Stimulated activated CD4-positive, alpha-beta T cell treated with anti-CD3 and anti-CD28 coated beads, Interleukin-1b, Interleukin-23, amount 100 ng/mL, for 1 hour (primary cell): ENCODE measurements at places on chromosomes 2 and 18.

- no peak for DNase-seq
Observed at GRCh38 chr18:50969448-50969847, 1.6 kb downstream of the ELAC1 start.

DNA sequence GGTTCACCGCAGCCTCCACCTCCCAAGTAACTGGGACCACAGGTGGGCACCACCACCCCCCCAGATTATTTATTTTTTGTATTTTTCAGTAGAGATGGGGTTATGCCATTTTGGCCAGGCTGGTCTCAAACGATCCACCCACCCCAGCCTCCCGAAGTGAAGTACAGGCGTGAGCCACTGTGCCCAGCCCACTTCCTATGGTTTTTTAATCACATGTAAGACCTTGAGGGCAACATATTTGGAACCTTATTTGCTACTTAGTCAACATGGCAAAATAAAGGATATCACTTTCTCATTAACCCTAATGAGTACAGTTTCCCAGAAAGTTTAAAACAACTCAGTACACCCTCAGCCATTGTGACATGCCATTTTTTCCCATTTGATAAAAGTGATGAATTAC lies 64.7 kb downstream of the EIF5B start:
- DNase-seq, result no peak

DNA sequence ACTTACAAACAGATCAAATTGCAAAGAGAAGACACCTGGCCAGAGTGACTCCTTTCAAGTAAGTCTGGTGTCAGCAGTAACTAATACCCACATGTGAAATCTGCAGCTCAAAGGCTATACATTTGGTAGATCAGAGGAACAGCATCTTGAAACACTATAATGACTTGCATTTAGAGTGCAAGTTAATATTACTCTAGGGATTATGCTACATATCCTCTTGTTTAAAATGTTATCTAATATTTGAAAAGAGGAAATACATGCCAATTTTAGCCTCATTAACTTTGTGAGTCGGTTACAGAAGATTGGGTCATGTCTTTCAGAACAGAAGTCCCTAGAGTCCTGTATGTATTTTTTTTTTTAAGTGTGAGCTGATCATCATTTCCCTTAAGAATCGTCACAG lies 15.2 kb downstream of the LANCL1 start:
- DNase-seq, result no peak

- no peak for DNase-seq
Observed at GRCh38 chr2:144663207-144663606, 143.3 kb upstream of the ZEB2 start.

DNA sequence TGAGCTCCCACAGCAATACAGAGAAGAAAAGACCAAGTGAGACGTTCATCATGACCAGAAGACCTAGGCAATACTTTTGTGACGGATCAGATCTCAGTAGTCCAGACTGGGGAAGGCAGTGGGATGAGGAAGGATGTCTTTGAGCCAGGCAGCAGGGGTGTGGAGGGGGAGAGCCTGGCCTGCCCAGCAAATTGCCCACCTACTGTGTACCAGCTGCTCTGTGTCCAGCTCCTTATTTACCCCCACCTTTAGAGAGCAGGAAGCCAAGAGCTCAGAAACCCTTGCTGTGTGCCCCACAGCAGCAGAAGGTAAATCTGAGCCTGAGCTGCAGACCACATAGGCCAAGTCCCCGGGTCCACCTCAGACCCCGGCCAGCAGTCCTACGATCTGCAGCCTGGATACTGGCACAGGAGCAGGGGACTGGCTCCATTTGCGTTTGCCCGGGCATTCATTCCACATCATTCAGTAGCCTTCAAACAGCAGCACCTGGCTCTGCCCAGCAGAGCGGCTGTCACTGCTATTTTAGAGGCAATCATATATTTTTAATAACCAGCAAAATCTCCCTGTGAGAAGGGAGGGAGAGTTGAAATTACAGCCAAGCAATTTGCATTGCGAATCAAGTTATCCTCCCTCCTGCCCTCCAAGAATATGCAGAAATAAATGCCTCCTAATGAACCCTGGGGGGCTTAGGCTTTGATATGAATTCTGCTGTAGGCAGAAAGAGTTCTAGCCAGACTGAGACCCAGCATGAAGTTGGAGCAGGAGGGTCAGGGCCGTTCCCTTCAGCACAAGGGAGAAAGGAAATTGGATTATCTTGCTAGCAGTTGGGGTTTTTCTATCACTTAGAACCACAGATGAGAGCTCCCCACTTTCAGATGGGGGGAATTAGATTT lies 110.0 kb upstream of the FZD7 start:
- no peak for DNase-seq

DNA sequence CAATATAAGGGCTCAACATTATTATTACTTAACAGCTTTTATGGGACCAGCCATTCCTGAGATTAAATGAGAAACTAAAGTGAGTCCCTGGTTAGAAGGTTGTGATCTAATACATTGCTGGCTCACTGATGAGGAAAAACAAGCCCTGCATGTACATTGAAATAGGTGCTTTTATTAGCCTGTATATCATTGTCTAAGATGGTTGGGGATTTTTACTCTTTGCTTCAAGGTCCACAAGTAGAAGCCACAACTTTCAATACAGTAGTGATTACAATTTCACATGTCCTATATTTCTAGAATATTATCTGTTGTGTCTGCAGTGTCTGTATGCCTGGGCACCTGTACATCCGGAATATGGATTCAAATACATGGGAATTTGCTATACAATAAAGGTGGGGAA lies 104.1 kb upstream of the FZD5 start:
- no peak for DNase-seq

DNA sequence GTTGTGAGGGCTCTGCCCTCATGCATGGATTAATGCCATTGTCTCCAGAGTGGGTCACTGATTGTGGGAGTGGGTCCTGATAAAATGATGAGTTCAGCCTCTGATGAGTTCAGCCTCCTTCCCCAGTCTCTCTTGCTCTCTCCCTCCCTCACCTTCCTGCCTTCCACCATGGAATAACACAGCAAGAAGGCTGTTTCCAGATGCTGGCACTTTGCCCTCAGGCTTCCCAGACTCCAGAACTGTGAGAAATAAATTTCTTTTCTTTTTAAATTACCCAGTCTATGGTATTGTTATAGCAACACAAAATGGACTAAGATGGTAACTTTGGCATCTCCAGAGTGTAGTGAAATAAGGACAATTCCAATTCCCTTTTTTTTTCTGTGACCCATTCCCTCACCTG lies 47.1 kb upstream of the MAP4K3 start:
- DNase-seq, result no peak
